Activated CD4-positive, alpha-beta T cell treated with anti-CD3 and anti-CD28 coated beads, Interleukin-2, amount 10 ng/mL, durations not matched to agents 7 days and 5 days (primary cell): ENCODE measurements at places on chromosomes 2 and 18.

DNA sequence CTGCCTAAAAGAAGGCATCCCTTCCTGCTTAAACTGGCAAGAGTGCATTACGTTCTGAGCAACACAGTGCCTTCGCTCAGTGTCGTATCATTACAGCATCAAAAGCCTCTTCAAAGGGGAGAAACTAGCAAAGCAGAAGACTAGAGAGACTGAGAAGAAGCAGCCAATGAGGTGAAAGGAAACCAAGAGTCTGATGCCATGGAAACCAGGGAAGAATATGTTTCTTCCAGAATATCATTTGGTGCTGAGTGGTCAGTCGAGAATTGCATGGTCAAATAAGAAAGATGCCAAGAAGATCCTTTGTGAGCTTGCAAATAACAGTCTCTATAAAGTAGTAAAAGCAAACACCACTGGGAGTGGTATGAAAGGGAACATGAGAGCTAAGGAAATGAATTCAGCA is 312.1 kb upstream of the CHST9 start:
- DNase-seq, result no peak

DNA sequence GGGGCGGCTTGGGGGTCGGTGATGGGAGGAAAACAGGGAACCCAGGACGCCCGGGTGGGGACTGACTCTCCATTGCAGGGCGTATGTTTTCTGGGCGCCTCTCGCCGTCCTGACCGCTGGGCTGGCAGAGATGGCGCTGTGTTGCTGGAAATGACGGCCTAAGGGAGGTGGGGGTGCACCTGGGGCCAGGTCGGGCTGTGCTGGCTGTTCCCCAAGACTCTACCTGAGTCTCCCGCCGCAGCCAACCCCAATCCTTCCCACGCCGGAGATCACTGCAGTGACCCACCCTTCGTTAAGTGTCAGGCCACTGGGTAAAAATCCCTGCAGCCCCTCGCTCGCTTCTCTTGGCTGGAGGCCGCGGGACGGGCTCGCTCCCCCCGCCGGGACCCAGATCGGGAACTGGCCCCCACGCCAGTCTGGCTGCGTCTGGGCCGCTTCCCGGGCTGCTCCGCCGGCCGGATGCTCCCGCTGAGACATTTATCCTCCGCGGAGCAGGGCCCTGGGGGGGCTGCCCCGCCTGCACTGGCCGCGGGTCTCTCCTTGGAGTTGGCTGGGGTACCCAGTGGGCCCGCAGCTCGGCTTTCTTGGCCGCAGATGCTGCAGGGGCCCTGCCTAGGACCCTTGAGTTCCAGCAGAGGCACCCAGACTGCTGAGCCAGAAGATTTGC is 7.8 kb upstream of the ARMC9 start:
- DNase-seq, result no peak

DNA sequence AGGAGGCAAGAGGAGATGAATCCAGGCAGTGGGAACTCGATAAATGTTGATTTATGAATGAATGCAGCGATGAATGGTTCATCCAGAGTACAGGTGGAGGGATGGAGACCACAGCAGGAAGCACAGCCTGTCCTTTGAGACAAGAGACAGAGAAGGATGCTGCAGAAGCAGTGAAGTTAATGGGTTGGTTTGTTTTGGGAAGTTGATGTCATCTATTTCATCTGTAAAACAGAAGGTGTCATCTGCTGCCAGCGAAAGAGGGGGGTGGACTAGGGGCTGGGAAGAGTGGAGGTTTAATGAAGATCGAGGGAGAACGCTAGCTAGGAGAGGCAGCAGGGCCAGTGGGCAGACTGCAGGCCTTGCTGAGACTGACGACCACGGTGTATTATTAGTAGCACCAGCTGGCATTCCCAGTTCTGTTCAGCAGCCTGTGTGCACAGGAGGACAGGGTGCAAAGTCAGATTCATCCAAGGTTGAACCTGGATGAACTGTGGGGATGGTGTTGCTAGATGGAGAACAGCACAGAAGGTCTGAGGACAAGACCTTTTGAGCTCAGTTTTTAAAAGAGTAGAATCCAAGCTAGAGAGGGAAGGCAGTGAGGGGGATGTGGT is 120.3 kb upstream of the CAPN13 start:
- no peak for DNase-seq

GRCh38 chr2:203594541-203594940 is 59.4 kb upstream of the RAPH1 start:
- DNase-seq, result no peak

- DNase-seq, result no peak
Observed at GRCh38 chr18:67510831-67511230, 5.7 kb downstream of the DSEL start.

- DNase-seq, result peak; percentile 18
Observed at GRCh38 chr2:20015482-20016083, 3.1 kb upstream of the MATN3 start.

DNA sequence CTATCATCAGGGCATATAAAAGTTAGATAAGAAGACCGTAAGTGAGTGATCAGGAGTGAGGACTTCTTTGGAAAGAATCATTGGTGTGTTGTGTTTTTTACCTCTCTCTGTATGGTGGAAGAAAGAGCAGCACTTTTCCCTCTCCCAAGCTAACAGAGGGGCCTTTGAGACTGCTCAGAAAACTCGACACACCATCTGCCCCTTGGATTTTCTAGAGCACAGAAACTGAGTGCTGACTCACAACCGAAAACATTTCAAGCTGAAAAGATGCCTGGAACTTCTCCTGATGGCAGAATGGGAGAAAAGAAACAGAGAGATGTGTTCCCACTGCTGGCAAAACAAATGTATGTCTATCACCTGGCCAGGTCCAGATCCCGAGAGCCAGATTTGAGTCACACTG is 156.6 kb downstream of the DNAH7 start:
- DNase-seq, result no peak

DNA sequence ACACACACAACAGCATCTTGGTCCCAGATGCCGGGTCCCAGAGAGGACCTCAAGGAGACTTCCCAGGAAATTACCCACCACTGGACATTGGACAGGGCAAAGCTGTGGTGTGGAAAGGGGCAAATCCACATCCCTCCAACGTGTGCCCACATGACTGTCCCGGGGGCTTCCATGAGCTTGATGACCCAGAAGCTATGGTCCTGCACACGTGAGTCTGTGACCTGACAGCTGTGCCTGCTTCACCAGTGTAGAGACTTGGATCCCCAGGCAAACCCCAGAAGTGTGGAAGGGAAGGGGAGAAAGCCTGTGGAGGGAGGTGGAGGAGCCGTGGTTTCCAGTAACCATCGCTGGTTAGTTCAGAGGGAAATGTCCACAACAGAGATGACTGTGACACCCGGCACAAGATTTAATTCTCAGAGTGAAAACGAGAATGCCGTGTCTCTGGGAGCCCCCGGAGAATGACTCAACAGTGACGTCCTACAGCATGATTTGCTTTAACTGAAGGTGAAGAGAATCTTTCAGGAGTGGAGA is 19.1 kb upstream of the GPR55 start:
- peak; percentile 28 for DNase-seq

DNA sequence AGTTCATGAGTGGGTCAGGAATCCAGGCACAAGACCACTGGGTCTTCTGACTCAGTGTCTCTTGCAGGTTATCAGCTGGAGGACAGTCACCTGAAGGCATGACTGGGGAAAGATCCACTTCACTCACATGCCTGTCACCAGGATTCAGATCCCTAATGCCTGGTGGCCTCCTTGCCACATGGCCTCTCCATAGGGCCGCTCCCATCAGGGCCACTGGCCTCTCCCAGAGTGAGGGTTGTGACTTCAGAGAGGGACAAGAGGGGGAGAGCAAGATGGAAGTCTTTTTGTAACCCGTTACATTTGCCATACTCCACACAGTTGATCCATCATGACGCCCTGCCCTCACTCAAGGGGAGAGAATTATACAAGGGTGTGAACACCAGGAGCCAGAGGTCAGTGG is 13.0 kb upstream of the OTOS start:
- DNase-seq, result no peak

DNA sequence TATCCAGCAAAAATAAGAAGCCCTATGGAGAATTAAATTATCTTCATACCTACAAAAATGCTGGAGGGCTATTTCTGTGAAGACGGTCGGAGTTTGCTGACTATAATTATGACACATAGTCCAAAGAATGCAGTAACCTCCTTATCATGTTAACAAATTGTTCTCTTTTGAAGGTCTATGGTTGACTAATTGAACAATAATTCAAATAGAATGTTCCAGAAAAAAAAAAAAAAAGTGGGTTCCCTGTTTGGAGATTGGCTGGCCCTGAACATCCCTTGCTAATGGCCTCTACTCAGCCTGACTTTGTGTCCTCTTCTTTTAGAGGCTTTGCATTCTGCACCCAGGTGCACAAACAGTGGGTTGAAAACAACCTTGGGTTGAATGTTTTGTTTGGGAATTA is 82.8 kb upstream of the CCBE1 start:
- DNase-seq, result no peak

GRCh38 chr18:49230326-49230725 is 230.1 kb downstream of the DYM start:
- DNase-seq, result no peak

- no peak for DNase-seq
Observed at GRCh38 chr2:99860720-99861375, 281.5 kb downstream of the AFF3 start.

- no peak for DNase-seq
Observed at GRCh38 chr18:2912357-2913299, 65.8 kb downstream of the EMILIN2 start.

- no peak for DNase-seq
Observed at GRCh38 chr2:26486789-26487188, 8.9 kb upstream of the OTOF start.

DNA sequence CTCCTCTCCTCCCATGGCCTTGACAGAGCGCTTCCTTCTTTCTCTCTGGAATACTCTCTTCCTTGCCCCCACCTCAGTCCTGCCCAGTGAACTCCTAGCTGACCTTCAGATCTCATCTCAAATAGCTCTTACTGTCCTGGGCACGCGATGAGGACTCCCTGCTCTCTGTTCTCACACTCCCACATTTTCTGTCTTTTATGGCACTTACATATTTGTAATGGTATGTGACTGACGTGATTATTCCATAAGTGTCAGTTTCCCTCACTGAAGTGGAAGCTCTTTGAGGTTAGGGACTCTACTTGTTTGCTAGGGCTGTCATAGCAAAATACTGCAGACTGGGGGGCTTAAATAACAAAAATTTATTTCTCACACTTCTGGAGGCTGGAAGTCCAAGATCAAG is 1.7 kb upstream of the DYSF start:
- DNase-seq, result no peak

GRCh38 chr18:41594582-41594981 is 360.5 kb upstream of the PIK3C3 start:
- no peak for DNase-seq

GRCh38 chr18:69895066-69896047 is 52.3 kb downstream of the CD226 start:
- no peak for DNase-seq

DNA sequence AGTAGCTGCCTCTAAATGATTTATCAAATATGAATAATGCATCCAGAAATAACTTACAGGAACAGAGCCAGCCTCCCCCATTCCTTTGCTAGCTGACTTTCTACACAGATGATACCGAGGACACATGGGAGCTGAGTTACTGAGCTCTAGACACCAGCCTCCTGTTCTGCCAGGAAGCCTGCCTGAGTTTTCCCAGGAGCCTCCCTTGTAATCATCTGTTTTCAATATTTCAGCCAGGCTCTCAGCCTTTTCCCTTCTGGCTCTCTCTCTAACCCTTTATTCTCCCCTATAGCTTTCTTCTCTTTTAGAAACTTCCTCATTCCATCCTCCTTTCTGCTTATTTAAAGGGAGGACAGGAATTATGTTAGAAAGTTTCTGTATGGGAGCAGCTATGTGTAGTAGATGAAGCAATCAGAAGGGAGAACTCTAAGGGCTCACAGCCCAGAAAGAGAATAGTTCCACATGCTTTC is 911.6 kb downstream of the TDRD15 start:
- no peak for DNase-seq

- DNase-seq, result no peak
Observed at GRCh38 chr18:79465392-79465991, 69.8 kb downstream of the NFATC1 start.

DNA sequence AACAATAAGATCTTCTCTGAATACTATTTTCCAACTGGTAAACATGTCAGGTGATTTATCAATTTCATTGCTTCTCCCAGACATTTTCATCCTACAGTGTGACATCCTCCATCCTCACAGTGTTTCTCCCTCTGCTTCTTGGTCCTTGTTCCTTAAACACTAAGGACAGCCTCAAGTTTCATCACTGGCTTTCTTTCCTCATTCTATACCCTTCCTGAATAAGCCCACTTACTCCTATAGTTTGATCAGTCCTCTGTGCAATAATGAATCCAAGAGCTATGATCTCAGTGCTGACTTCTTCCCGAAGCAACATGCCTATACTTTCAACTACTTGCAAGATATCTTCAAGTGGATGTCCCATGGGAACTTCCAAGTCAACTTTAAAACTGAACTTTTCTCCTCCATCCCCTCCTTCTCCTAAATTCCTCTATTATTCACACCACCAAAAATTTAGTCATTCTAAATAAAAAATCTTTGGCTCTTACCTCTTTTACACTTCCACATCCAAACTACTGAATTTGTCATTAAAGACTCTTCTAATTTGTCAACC is 87.6 kb downstream of the FAM228A start:
- DNase-seq, result no peak

GRCh38 chr2:144780983-144781382 is 261.1 kb upstream of the ZEB2 start:
- DNase-seq, result no peak

- DNase-seq, result no peak
Observed at GRCh38 chr18:60649107-60649506, 276.5 kb upstream of the MC4R start.

DNA sequence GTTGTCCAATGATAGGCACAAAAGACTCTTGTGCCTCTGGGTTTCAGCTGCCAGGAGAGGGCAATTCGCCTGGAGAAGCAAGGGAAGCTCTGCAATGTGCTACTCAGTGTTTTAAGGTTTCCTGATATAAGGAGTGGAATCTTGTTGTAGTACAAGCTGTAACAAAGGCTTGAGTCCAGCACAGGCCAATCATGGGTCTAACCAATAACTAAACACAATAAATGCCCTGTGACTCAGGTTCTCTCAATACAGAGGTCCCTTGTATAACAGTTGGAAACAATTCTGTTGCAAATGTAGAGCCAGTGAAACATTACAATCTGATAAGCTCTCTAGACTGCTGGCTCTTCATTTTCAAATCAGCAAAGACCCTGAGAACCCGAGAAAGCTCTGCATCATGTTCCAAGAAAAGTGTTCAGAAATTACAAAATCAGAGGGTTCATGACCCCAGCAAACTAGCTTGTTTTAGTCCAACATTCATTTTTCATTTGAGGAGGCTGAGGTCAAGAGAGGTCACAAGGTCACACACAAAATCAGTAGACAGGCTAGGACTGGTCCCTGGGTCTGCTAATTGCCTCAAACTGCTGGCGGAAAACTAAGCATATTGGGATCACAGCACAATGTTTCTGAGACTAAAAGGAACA is 59.0 kb upstream of the DNMT3A start:
- DNase-seq, result no peak
